ENCODE measurements at places on chromosomes 6 and 20. TPM values are rescaled to one million over a fixed set of nuclear protein-coding genes. Genes with fewer than 3 reads are reported as not detected.
A peak's percentile ranks its signal among the peaks of the same experiment; 100 is the strongest.

- no peak for DNase-seq
- H3K27me3 ChIP-seq, result no peaks in the 10 kb centered on the region
- H3K4me3 ChIP-seq, result no peak overlapping the region
- H3K36me3 ChIP-seq, result no peaks in the 10 kb centered on the region
- no peaks in the 10 kb centered on the region for H3K4me1 ChIP-seq
Observed at GRCh38 chr20:4445784-4446183, 275.9 kb upstream of the PRND start.

DNA sequence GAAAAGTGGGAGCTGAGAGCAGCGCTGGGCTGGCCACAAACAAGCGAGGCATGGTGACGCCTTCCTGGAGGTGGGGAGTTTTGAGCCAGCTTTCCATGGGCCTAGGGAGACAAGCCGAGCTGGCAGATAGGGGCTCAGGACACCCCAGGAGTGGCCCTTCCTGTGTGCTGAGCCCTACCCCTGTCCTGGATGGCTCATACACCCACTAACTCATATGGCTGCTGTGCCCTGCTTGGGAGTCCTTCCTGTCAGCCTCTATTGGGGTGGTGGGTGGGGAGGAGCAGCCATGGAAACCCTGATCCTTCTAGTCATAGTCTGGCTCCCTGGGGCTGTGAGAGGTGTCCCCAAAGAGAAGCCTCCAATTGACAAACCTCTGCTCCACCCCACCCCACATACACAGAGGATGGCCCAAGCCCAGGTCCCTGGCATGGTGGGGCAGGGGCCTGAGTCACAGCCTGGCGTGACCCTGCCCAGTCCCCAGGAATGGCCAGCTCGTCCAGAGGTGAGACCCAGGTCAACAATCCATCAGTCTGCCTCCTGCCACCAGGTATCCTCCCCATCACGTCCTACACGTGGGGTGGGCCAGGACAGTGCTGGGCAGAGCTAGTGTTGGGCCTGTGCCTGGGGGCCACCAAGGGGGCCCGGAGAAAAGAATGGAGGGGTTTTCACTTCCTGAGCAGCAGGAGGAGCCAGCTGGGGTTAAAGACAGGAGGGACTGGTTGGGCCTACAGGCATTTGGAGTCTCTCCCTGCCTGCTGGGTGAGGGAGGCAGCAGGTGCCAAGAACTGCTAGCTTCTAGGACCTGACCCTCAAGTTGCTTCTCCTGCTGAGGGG is 52.2 kb downstream of the MRPL14 start:
- H3K27ac ChIP-seq, result no peak overlapping the region
- no peaks in the 10 kb centered on the region for H3K27me3 ChIP-seq
- H3K4me3 ChIP-seq, result no peak overlapping the region
- DNase-seq, result no peak

GRCh38 chr6:111487661-111488060 is 4.6 kb upstream of the REV3L start:
- peaks cover 10% of the 10 kb centered on the region for H3K4me1 ChIP-seq
- no peak for DNase-seq
- no peak overlapping the region for H3K27ac ChIP-seq

GRCh38 chr20:21556398-21556797 is 42.5 kb upstream of the NKX2-2 start:
- no peaks in the 10 kb centered on the region for H3K36me3 ChIP-seq
- peaks cover 15% of the 10 kb centered on the region for H3K27me3 ChIP-seq
- no peak overlapping the region for H3K4me3 ChIP-seq
- no peak overlapping the region for H3K27ac ChIP-seq

DNA sequence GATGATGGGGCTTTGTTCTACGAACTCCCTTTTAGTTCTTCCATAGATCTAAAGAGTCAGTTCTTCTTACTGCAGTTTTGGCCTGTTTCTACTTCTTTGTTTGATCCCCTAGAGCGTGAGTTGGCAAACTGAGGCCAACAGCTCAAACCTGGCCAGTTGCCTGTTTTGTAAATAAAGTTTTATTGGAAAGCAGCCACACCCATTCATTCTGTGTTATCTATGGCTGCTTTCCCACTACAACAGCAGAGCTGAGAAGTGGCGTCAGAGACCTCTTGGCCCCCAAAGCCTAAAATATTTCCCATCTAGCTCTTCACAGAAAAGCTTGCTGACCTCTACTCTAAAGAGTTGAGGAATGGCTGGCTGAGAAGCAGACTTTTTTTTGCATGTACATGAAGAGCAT is 52.2 kb downstream of the EYA2 start:
- no peaks in the 10 kb centered on the region for H3K36me3 ChIP-seq
- H3K27ac ChIP-seq, result no peak overlapping the region
- H3K4me1 ChIP-seq, result no peaks in the 10 kb centered on the region
- H3K4me3 ChIP-seq, result no peak overlapping the region
- no peak for DNase-seq

GRCh38 chr6:129555206-129555832 is 154.7 kb downstream of the ARHGAP18 start:
- H3K27ac ChIP-seq, result no peak overlapping the region
- no peaks in the 10 kb centered on the region for H3K27me3 ChIP-seq
- no peaks in the 10 kb centered on the region for H3K36me3 ChIP-seq
- no peak overlapping the region for H3K4me3 ChIP-seq

DNA sequence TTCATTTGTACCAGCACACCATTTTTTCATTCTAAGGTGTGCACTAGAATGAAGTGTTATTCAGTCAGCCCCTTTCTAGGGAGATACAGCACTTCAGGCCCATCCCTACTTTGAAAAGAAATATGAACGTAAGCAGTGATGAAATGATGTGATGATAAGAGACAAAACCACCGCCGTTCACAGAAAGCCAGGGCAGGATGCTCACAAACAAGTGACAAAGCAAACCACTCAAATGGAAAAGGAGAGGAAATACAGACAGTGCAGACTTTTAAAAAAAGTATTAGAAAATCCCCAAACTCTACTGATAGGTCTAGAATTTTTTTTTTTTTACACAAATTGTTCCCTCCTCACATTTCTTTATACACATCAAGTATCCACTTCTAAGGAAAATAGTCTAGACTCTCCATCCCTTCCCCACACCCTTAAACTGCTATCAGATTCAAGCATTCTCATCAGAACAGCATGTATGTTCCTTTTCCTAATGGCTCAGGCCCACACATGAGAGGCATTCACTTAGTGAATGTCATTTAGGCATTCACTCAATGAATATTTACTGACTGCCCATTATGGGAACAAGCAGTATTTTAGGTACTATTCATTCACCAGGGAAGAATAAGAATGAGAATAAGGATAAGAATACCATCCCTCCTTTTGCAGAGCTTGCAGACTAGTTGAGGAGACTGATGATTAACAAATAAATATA is 243.5 kb downstream of the GMPR start:
- H3K27me3 ChIP-seq, result no peaks in the 10 kb centered on the region
- H3K36me3 ChIP-seq, result no peaks in the 10 kb centered on the region
- no peak for DNase-seq
- H3K27ac ChIP-seq, result no peak overlapping the region
- no peaks in the 10 kb centered on the region for H3K4me1 ChIP-seq

DNA sequence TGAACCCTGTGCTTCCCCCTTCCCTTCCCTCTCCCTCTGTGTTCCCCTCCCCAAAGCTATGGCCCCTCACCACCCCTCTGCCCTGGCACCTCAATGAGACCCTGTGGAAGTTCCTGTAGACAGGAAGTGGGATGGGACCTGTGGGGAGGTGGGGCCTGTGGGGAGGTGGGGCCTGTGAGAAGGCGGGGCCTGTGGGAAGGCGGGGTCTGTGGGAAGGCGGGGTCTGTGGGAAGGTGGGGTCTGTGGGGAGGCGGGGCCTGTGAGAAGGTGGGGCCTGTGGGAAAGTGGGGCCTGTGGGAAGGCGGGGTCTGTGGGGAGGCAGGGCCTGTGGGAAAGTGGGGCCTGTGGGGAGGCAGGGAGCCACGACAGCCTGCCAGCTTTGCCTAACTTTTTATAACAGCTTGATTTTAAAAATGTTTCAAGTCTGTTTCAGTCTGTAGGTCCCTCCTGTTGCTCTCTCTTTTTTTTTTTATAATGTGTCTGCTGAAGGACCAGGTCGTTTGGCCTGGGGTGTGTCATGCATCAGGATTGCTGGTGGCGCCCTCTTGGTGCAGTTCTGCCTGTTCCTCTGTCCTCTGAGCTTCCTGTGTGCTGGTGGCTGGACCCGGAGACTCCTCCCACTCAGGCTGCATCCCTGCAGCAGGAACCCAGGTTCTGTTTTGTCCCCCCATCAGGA is 70.5 kb upstream of the SLCO4A1 start:
- peaks cover 13% of the 10 kb centered on the region for H3K27me3 ChIP-seq
- no peaks in the 10 kb centered on the region for H3K4me1 ChIP-seq
- H3K4me3 ChIP-seq, result no peak overlapping the region
- no peaks in the 10 kb centered on the region for H3K36me3 ChIP-seq

DNA sequence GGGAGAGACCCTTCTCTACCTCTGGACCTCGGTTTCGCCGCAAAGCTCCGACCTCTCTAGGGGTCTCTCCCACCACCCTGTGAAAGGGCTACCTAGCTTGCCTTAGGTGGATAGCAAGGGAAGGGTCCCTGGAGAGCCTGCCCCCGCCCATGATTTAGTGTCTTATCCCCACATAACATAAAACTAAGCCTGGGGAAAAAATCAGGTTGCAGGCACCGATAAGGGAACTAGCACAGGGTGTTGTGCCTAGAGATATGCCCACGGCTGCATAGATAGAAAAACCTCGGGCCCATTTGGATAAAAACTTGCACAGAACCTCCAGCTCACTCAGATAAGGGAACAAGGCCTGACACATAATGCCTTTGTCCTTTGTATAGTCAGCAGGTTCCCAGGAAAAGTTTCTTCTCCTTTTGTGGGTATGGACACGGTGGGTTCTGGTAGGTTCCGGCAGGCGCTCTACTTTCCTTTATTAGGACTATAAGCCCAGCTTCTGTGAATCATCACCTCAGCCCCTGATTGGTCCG is 846 bp downstream of the ZSCAN31 start:
- H3K4me3 ChIP-seq, result peak overlapping the region; percentile 10
- DNase-seq, result no peak
- peak overlapping the region; percentile 90 for H3K27ac ChIP-seq
- H3K4me1 ChIP-seq, result peaks cover 7% of the 10 kb centered on the region
- no peaks in the 10 kb centered on the region for H3K27me3 ChIP-seq

GRCh38 chr6:24982231-24982630 is 46.5 kb upstream of the RIPOR2 start:
- H3K36me3 ChIP-seq, result no peaks in the 10 kb centered on the region
- no peaks in the 10 kb centered on the region for H3K27me3 ChIP-seq
- no peak overlapping the region for H3K4me3 ChIP-seq
- no peak for DNase-seq
- H3K27ac ChIP-seq, result no peak overlapping the region
- H3K4me1 ChIP-seq, result peaks cover 11% of the 10 kb centered on the region

The NAPB gene
- 7.3 TPM for total RNA-seq

The COL21A1 gene
- total RNA-seq, result 59.2 TPM

The IPCEF1 gene
- total RNA-seq, result 0.80 TPM

The FAM83C gene
- total RNA-seq, result not detected

The CST1 gene
- 5.7 TPM for total RNA-seq
